Suprapubic skin (tissue), 4 donors: ENCODE measurements at places on chromosomes 13 and 19.

- no peak for DNase-seq
Measured at GRCh38 chr13:40433577-40433976, 232.9 kb downstream of the FOXO1 start.

GRCh38 chr13:99214731-99215130 lies 14.1 kb downstream of the UBAC2 start:
- no peak for DNase-seq

- DNase-seq: no peak
Measured at GRCh38 chr13:65656740-65657329, 1573.3 kb downstream of the PCDH9 start.

DNA sequence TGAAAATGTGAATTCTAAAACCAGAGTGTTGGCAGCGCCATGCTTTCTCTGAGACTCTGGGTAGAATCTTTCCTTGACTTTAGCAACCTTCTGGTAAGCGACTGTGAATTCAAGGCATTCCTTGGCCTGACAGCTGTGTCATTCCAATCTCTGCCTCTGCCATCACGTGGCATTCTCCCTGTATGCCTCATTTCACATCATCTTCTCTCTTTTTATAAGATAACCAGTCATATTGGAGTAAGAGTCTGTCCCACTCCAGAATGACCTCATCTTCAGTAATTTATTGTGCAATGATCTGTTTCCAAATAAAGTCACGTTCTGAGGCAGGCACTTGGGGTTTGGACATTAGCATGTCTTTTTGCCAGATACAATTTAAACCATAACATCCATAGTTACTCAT lies 103.4 kb upstream of the POSTN start:
- peak; percentile 75 for DNase-seq

GRCh38 chr19:52992109-52993004 lies 21.4 kb upstream of the ERVV-1 start:
- no peak for DNase-seq

DNA sequence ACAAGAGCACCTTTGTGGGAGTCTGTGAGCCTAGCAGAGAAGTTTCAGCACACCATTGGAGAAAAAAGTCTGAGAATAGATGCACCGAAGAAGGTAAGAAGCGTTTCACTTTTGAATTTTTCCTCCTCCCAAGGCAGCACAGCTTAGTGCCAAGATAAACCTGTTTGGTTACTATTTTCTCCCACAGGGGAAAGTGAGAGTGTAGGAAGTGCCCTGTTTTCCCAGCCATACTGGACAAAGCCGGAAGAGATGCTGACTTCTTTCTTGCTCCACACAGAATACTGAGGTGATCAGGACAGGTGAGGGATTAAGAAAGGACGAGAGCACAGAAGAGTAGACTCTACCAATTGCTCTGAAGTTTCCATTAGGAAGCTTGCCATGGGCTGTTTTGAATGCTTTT lies 1011.0 kb upstream of the MIR17HG start:
- DNase-seq: no peak

DNA sequence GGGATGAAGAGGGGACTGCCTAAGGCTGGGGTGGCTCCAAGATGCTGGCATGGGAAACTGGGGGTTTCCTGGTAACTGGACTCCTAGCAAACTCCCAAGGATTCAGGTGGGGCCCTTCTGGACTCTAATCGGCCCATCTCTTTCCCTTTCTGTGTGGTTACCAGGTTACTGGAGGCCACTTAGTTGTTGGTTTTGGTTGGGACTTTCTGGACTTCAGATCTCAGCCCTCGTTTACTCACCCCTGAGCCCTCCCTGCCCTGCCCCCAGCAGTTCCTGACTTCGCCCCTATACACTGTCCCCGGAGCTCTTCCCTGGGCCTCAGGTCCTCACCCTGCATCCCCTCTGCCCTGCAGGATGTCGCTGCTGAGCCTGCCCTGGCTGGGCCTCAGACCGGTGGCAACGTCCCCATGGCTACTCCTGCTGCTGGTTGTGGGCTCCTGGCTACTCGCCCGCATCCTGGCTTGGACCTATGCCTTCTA lies 328 bp downstream of the CYP4F12 start:
- no peak for DNase-seq

GRCh38 chr19:47024502-47024901 lies 4.9 kb downstream of the NPAS1 start:
- no peak for DNase-seq

DNA sequence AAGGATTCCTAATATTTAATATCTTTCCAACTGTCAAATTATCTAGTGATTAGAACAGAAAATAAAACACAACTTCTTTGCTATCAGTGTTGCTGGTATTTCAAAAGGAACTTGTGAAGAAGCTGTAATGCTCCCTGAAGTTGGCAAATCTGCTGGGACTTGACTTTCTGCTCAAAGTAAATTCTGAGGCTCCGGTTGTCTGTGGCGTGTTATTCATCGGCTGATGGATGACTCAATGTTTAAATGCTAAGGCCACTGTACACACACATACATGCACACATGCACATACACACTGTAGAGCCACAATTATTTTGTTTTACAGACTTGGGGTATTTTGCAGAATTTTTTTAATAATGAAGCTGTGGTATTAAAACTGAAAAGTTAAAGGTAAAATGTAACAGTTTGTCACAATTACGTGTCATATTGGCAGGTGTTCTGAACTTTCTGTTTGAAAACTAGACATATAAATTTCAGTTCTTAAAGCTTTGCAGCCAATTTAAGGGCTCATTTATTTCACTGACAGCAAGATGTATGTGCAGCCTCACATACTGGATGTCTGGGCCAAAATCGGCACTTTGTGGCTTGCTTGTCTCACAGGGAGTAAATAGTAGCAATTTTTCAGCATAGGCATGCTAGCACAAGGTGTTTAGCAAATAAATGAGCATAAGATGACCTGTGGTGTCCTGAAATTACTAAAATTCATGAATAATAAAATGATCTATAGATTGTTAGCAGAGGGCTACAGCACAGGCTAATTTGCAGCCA lies 1691.7 kb upstream of the PCDH20 start:
- DNase-seq: no peak

DNA sequence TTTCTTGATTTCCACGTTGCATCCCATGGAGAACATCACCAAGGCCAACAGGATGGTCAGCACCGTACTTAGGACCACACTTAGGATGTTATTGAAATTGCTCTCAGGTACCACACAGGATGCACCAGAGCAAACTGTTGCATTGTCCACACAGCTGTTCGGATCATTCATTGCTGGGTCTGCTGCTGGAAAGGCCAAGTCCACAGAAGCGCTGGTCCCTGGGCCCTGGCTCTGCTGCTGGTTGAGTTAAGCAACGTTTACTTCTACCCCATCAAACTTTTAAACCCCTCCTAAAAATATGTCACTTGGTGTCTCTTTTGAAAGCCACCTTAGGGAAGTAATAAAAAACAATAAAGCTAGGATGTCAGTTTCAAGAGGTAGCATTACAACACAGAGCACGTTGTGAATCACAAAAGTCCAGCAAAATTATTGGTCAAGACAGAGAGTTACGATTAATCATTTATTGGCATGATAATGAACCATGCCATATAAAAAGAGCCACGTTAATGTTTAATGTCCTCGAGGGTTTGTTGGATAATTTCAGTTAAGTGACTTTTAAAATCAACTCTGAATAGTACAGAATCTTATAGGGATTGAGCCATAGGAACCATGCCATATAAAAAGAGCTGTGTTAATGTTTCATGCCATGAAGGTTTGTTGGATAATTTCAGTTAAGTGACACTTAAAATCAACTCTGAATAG lies at the start of gene SLC10A2:
Gene SLC10A2, minus strand, starts transcription at position 339 of the 702 bp plus-strand sequence. Its CDS starts 168 bp downstream, at position 171.
- no peak for DNase-seq

- DNase-seq: no peak
Measured at GRCh38 chr13:88526186-88526852, 855.1 kb downstream of the SLITRK5 start.

DNA sequence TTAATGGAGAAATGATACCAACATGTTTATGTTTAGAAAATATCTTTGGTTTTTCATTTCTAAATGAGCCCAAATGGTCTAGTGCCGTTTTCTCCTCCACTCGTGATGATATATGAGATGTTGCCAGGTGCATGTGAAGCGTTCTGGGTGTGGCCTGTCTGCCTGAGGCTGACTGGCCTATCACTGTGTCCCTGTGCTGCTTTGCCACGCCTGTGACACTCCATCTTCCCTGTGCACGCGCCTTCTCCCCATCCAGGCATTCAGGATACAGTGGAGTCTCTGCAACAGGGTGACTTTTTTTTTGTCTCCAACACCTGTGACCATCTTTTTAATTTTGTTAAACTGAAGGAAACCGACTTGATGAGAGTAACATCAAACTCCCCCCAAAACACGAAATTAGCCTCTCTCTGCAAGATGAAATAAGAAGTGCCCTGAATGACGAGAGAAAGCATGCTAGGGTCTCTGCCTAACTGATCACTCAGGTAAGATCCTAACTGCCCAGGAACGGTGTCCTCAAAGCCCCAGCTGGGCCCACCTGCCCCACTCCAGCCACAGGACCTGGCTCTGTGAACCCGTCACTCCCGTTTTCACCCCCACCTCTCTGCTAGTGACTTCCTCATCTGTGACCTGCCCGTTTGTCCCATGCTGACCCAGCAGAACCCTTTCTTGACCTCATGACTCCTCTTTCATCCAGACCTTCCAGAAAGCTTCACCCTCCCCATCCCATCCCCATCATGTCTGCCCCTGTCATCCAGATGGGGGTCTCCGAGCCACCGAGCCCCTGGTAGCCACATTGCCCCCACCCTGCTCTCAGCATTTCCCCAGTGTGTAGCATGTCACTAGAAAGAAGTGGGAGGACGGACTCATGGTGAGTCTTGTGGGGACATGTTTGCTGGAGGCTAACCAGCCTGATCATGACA lies 33.2 kb upstream of the TFDP1 start:
- DNase-seq: no peak

- no peak for DNase-seq
Measured at GRCh38 chr13:28624707-28625432, 34.1 kb upstream of the POMP start.

DNA sequence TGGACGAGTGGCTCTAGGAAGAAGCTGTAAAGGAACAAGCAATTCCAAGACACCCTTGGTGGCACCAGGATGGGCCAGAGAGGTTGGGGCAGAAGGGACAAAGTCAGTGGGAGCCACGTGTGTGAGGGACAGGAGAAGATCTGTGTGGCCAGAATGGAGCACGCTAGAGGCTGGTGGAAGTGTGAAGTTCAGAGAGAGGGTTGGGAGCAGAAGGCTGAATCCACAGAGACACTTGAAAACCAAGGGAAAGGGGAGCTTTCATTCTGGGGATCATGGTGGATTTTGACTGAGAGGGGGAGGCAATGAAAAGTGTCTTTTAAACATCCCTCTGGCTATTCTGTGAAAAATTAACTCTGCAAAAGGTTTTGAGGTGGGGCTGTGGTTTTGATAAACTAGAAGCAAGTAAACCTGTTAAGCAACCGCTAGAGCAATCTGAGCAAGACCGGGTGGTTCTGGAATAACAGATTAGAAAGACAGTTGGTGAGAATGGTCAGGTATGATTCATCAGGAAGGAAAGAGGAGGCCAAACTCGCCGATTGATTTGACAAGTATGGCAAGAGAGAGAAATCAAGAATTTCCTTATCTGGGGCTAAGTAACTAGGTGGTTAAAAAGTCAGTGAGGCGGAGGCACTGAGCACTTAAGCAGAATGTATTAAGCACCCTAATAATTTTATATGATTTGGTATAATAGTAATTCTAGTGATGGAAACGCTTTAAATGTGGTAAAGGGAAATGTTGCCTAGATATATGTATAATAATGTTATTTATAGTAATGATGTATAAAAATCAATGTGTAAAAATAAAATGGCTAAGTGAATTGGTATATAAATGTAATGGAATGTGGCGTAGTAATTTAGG lies 140.0 kb downstream of the MYO16 start:
- no peak for DNase-seq

DNA sequence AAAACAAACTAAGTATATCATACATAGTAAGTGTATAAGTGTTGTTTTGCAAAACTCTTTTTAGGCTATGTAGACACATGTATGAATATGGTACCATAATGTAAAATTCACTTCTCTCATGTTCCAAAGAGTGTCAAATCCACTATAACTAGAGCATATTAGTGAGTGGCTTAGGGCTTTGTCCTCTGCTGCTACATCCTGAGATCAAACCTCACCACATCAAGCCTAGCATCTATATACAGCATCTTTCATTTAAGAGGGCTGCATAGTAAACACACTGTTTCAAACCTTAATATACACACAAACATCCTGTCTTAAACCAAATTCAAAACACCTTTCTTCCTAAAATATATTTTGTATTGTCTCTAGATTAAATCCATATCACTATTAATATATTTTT lies 38.7 kb downstream of the ELF1 start:
- DNase-seq: no peak

GRCh38 chr19:18122860-18123795 lies 25.6 kb downstream of the MAST3 start:
- DNase-seq: no peak

DNA sequence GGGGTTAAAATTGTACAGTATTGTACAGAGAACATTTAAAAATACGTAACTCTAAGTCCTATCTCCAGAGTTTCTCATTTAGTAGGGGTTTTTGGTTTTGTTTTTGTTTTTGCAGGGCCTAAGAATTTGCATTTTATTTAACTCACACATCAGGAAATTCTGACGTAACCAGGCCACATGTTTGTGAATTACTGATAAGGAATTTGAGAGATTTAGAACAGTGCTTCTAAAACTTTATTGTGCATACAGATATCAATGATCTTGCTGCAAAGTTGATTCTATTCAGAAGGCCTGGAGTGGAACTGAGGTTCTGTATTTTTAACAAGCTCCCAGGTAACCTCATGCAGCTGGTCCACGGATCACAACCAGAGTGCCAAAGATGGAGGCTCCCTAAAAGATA lies 49.3 kb downstream of the LIG4 start:
- DNase-seq: no peak

GRCh38 chr13:82407321-82407720 lies 1475.0 kb downstream of the SLITRK1 start:
- DNase-seq: no peak

DNA sequence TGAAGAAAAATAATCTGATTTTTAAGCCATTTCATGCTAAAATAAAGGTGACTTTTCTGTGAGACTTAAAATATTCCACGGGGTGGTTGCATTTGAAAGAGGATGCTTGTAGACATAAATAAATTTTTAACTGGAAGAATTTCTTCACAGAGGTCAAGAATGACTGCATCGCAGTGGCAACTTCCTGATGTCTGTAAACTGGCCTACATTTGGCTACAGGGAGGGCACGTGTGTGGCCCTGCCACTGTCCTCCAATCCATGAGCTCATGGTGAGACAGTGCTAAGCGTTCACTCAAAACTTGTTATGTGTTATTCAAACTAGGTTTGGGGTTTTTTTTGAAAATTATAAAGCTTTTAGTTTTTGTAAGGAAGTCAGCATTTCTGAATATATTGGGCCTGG lies 1089.3 kb downstream of the EFNB2 start:
- DNase-seq: no peak

GRCh38 chr19:50269653-50270052 lies 59.5 kb downstream of the KCNC3 start:
- DNase-seq: no peak

GRCh38 chr13:80109303-80109702 lies 231.6 kb downstream of the SPRY2 start:
- DNase-seq: no peak

DNA sequence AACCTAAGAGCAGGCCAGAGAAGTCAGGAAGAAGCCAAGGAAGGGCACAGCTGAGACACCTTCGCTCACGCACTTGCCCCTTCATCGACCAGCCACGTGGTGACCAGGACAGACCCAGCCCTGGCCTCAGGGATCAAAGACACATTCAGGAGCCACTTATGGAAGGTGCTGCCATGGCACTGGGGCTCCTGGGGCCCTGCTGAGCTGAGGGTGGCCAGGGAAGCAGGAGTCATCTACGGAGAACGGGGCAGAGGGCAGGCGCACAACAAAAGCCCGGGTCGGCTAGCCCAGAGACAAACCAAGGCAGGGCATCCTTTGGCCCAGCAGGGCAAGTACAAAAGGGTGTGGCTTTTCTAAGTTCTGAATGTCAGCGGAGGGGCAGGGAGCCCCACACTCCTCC lies 2.3 kb downstream of the PLPP2 start:
- no peak for DNase-seq
